ENCODE measurements at places on chromosomes 4 and X. TPM values are rescaled to one million over a fixed set of nuclear protein-coding genes. Genes with fewer than 3 reads are reported as not detected.

GRCh38 chr4:1959104-1959384 lies 49.7 kb downstream of the NELFA start:
- DNase-seq = no peak

DNA sequence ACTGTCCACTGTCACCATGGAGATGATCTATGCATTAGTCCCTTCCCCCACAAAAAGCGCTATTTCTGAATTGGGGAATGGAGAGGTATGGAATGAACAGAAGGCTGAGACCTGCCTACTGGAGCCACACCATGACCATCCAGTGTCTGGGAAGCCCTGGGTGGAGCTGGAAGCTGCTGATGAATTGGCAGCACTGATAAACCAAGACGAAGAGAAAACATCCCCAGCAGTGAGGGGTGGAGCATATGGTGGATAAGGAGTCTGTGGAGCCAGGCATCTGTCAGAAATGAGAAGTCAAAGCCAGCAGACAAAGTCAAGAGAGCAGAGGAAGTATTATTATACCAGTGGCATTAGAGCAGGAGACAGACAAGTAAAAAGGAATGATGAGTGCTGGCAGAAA lies 13.2 kb downstream of the CC2D2A start:
- DNase-seq = no peak

DNA sequence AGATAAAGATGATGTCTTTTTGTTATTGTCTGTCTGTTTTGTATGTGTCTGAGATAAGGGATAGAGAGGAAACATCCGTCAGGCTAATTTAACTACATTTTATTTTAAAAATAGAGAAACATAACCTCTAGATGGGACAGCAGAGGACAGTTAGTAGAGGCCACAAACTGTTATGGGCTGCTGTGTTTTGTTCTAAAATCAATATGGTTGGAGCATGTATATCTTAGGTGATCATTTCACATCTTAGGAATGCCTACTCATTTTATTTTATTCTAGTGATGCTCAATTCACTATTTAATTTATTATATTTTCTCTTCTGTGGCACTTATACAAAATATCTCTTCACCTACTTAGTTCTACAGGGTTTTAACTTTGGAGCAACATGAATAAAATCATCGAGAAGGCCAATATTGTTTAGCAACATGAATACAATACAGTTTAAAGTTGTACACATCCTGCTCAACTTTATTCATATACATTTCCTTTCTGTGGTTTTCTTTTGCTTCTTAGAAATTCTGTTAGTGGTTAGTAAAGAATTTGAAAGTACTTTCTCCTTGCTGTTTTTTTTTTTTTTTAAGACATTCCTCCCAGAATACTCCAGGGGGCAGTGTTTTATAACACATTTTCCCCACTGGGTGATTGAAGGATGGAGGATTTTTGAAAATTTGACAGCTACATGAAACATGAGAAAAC lies 392.9 kb downstream of the UNC5C start:
- DNase-seq = no peak

- DNase-seq = no peak
These were observed 17.6 kb downstream of the ENPEP start for GRCh38 chr4:110493520-110493919.

DNA sequence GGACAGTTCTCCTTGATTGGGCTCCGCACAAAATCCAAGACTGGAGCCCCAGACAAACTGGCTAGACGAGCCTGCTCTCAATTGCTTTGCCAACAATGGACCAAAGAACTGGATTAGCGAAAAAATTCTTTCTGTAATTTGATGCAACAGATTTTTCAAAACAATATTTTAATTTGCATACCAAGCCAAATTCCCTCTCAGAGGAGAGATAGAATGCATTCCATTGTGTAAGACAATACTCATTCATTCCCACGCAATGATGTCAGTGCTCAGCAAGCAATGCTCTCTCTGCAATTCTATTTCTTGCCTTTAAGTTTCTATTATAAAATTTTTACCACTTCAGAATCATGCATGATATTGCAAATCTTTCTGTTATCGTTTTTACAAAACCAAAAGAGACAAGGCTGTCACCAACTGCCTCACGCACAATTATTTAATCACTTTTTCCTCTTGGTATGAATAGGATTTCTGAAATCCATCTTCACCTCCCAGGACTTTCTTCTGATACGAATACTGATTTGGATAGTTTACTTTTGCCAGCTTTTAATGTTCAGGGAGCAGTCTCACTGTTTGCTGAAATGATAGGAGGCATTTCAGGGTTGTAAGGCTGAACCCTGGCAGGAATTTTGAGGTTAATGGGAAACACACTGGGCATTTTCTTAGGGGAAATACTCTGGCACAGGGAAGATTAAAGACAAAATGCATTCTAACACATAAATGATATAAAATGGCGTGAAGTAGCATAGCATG lies 46.1 kb upstream of the HCCS start:
- peak; percentile 13 for DNase-seq

DNA sequence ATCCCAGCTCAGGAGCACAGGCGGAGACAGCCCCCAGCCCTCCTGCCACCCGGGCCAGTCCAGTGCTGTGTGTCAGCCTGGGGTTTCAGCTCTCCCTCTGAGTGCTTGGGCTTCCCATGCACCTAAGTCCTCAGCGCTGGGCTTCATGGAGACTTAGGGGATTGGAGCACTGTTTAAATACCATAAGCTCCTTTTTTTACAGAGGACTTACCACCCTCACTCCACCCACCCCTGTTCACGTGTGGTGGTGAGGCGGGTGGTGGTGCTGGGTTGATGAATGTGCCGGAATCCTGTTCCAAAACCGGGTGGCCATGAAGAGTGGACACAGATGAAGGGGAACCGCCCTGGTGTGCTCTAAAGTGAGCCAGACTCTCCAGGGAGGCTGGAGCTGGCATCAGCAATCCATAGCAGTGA lies 66.9 kb downstream of the PSAPL1 start:
- DNase-seq = no peak

GRCh38 chr4:41216294-41217019 lies 2.1 kb upstream of the APBB2 start:
- no peak for DNase-seq

DNA sequence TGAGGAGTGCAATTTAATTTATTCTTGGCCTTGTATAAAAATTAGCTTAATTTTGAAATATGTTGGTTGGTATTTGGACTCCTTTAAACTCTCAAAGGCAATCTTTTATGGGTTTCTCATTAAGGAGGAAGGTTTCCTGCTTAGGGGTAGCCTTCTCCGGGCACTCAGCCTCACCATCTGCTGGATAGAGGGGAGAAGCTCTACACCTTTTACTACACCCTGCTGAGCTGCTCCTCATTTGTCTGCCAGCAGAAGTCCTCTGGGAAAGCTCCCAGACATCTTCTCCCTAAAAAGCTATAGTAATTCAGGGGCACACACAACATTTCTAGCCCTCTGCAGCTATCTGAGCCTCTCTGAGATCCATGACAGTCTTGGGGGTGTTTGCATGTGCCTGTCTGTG lies 179.1 kb downstream of the SOWAHB start:
- DNase-seq = no peak

GRCh38 chr4:123589301-123589700 lies 192.7 kb downstream of the SPRY1 start:
- DNase-seq = no peak

GRCh38 chrX:70437011-70437410 lies 7.6 kb upstream of the DLG3 start:
- DNase-seq = no peak

GRCh38 chr4:25938366-25938765 lies 24.3 kb downstream of the SMIM20 start:
- DNase-seq = no peak

DNA sequence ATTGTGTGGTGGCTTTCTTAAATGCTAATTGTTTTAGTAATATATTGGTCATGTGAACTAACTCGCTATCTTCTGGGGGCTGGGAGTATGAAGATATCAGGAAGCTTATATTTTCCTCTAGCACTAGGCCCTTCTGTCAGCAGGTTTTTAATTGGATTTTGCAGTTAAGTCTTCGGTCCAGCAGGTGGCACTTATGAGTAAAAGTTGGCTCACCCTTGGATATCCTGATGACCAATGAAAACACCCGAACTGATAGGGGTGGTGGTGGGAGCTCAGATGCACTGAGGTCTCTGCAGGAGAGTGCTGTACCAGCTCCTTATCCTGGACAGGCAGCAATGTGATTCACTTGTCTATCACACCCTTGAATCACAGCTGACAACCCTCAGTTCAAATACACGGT lies 1365.8 kb upstream of the DIAPH2 start:
- DNase-seq = no peak

- DNase-seq = no peak
These were observed 282.5 kb upstream of the RASGEF1B start for GRCh38 chr4:81754169-81754568.

DNA sequence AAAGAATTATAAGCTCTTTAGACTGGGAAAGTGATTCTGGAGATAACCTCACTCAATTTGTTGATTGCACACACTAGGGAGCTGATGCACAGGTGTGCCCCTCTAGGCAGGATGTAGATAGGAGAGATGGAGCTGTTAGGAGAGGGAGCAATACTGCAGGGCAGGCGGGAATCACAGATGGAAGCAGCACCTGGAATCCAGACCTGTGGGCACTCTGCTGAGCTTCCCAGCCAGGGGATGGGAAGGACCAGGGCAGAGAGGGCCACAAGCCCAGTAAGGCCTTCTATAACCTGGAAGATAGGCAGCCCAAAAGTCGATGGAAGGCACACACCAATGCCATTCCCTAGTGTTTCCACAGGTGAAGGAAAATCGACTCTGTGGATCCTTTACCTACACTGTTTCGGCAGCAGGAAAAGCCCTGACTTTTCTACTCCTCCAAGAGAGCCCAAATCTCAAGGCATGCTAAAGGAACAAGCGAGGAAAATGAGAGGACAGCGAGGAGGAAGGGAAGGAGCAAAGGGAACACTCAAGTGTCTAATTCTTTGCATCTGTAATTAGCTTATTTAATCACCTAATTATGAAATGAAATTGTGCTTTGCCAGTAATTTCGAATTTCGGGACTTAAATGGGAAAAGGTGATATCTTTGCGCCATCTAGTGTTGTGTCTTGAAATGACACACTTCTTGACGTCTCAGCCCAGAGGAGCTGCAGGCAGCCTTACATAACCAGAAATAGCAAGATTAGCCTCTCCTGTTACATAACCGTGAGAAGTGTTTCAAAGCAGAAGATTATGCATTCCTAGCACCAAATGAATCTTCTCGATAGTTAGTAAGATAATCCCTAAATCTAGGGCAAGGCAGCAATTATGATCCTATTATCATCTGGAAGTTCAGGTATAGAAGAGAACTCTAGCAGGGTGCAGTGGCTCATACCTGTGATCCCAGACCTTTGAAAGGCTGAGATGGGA lies 31.0 kb upstream of the TLR3 start:
- DNase-seq = peak; percentile 60

GRCh38 chr4:99714179-99714578 lies 56.6 kb upstream of the C4orf54 start:
- no peak for DNase-seq

DNA sequence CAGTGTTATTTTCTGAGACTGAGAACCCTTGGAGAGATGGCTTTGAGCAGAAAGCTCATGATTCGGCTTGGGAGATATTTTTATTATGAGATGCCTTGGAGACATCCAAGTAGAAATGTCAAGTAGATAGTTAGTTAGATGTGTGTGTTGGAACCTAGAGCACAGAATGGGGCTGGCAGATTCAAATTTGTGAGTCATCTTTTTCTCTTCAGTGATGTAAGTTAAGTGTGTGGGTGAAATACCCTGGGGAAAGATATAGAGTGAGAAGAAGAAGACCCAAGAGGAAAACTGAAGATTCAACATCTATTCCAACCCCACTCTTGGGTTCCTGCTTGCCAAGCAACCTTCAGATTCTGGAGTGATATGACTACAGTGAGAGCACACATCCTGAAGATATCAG lies 580.8 kb upstream of the AMOT start:
- no peak for DNase-seq

DNA sequence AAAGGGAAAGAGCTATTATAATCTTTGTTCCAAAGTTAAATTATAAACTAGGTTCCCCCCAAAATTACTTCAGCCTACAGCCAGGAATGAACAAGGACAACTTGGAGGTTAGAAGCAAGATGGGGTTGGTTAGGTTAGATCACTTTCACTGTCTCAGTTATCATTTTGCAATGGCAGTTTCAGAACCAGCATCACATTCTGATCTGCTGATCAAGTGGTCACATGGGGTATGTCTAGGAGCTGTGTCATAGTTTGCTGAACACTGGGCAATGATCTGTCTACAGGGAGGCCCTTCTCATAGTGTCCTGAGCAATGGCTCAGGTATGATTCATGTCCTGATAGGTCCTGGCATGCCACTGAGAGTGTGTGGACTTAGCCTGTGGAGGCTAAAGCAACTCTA lies 41.6 kb upstream of the XIAP start:
- no peak for DNase-seq

DNA sequence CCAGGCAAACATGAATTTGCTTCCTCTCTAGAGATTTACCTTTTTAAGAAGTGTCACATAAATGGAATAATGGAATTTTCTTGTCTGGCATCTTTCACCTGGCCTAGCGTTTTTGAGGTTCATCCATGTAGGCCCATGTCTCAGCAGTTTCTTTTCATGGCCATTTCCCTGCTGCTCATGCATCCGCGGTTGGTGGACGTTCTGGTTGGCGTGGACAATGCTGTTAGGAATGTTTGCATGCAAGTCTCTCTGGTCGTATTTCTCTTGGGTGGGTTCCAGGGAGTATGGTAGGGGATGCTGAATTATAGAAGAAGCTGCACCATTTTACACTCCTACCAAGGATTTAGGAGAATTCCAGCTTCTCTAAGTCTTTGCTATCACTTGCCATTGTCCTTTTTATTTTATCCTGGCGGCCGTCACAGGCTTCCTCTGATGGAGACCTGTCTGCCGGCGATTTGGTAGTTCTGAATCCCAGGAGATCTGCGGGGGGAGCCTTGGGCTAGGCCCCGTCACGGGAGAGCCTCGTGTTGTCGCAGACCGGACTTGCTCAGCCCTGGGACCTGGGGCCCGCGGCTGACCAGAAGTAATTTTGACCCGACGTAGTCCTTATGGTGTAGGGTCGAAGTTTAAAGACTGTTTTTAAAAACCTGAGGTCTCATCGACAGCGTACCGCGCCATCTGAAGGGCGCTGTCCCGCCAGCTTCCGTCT lies 56.9 kb upstream of the TADA2B start:
- DNase-seq = peak; percentile 38

DKK2 gene
- polyA plus RNA-seq = 0.83 TPM

TKTL2 gene
- polyA plus RNA-seq = not detected

PPP1R2C gene
- not detected for polyA plus RNA-seq

NUDT6 gene
- polyA plus RNA-seq = 5.9 TPM

RAB33A gene
- 3.6 TPM for polyA plus RNA-seq

DRP2 gene
- 4.3 TPM for polyA plus RNA-seq
